NCI-H1092 treated with DMSO at 0.1 percent for 48 hours (cell line): ENCODE measurements at places on chromosomes 1 and 21.

DNA sequence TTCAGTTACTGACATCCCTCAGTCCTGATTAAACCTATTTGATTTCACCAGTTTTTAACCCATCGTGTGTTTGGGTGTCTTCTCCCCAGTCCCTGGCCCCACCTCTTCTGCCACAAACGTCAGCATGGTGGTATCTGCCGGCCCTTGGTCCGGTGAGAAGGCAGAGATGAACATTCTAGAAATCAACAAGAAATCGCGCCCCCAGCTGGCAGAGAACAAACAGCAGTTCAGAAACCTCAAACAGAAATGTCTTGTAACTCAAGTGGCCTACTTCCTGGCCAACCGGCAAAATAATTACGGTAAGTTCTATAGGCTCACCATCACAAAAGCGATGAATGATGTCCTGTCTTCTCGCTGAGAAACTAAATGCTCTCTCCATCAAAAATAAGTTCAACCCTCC lies 28.7 kb downstream of the NBPF3 start:
- no peak for DNase-seq

- no peak for DNase-seq
Observed at GRCh38 chr1:176987016-176987415, 177.5 kb downstream of the ASTN1 start.

DNA sequence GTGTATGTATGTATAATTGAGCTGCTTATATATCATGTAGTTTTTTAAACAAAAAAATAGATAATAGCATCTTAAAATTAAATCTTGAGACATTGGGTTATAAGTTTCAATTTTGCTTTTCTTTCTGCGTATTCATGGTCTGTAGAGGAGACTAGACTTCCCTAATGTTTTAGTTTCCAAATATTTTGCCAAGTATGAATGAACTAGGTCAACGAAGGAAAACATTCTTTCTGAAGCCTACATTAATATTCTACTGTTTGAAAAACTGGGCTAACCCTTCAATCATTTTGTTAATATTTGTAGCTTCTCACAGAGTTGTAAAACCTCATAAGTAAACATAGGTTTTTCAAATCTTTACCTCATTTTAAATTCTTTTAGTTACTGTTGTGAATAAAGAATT lies 592.7 kb downstream of the USP25 start:
- no peak for DNase-seq

DNA sequence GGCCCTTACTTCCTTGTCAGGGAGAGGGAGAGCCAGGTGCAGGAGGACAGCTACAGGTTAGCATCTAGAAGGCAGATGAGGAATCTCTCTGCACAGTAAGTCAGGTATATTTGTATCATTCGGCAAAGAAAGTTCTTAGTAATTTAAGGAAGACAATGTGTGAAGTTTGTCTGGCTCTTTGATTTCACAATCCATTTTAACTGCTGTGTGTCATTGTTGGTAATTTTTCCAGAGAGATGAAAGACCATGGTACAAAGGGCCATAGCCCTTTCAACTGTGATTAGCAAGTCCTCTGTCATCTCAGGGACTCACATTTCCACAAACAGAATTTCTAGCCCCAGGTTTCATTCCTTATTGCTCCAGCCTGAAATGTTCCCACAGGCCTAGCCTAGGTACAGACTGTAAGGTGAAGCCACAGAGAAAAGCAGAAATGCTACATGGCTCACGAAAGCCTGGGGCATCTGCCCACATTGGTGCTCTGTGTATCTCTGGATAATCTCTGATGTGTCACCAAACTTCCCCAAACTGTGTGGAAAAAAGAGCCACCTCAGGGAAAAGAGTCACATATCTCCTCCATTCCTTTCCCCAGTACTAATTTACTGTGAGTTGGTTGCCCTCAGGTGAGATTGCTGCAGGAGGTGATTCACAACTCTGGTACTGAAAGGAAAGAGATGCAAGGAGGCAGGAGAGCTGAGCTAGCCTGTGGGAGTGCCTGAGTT lies 70.6 kb downstream of the SYT6 start:
- no peak for DNase-seq

DNA sequence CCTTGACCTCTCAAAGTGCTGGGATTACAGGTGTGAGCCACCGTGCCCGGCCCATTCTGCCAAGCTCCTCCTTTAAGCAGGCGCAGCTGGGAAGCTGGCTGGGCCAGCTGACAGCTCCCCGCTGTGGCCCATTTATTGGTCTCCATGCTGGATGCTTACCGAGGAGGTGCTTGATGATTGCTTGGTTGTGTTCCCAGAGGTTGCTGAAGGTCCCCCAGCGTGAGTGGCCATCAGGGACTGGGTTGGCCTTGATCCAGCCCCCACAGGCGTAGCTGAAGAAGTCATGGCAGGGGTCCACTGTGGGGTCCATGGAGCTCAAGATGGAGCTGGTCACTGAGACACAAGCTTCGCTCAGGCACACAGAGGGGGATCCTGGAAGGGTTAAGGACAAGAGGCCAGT lies 17.7 kb downstream of the ECE1 start:
- DNase-seq: peak; percentile 33

DNA sequence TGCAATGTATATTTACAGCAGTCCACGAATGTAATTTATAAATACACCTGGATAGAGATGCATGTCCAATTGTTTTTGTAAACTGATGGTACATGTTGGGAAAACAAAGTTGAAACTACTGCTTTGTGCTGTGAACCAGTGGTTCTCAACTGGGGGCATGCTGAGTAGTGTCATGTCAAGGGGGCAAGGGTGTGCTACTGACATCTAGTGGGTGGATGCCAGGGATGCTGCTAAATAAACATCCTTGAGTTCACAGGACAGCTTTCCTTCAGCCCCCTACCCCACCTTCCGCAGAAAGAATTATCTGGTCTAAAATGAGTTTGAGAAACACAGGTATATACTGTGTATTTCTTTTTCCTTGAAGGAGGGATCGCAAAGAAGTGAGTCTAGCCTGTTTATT lies 95.9 kb downstream of the RASAL2 start:
- DNase-seq: no peak

- no peak for DNase-seq
Observed at GRCh38 chr1:21114431-21114830, 62.3 kb downstream of the EIF4G3 start.

GRCh38 chr1:70738624-70739023 lies 309.0 kb downstream of the PTGER3 start:
- DNase-seq: peak; percentile 67

- no peak for DNase-seq
Observed at GRCh38 chr21:31338908-31339368, 5.1 kb downstream of the TIAM1 start.

DNA sequence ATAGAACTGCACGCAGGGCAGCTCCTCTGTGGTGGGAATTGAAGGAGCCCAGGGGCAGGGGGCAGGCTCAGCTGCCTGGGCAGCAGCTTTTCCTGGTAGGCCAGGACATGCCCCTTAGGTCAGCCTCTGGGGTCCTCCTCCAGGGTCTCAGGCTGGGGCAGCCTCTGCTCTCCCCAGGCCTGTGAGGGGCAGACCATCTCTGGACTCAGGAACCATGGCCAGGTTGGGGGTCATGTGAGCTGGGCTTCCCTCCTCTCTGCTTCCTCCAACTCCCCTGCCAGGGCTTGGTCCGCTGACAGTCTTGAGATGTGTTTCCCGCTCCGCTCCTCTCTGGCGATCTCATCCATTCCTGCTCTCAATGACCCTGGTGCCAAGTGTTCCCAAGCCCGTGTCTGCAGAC lies 5.7 kb downstream of the C1orf210 start:
- no peak for DNase-seq

GRCh38 chr1:206505702-206506355 lies 1.5 kb upstream of the RASSF5 start:
- no peak for DNase-seq

DNA sequence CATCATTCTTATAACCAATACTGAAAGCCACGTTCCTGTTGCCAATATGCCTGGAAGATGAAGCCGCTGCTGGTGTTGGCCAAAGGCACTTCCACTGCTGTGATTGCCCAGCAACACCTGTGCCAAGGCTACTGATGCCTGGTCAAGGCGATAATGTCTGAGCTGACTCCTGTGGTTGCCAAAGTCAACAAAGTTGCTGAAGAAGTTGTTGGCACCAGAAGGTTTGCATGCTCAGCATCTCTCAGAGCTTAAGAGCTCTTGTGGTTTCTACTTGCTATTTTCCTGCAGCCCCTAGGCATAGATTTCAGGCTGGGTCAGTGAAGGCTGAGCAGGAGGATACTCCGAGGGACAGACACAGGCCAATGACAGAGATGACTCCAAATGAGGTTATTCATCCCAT lies 63.4 kb upstream of the RAB3GAP2 start:
- peak; percentile 69 for DNase-seq

DNA sequence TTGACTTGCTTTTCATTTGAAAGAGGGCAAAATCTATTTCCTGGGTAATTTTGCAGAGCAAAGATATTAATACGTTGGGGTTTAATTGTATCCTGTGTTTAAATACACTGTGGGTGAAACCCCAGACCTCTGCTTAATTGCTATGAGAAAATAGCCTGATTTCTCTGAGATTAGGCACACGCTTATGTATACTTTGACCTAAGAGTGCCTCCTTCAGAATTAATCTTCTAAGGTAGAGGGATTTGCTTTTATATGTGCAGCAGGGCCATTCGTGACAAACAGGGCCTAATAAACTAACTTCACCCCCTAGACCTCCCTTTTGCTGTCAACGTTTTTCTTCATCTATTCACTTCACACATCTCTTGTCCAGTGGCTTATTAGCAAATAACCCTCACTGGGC lies 216.9 kb upstream of the ADGRL2 start:
- DNase-seq: no peak

- DNase-seq: peak; percentile 25
Observed at GRCh38 chr21:34691390-34692032, 22.7 kb downstream of the CLIC6 start.

DNA sequence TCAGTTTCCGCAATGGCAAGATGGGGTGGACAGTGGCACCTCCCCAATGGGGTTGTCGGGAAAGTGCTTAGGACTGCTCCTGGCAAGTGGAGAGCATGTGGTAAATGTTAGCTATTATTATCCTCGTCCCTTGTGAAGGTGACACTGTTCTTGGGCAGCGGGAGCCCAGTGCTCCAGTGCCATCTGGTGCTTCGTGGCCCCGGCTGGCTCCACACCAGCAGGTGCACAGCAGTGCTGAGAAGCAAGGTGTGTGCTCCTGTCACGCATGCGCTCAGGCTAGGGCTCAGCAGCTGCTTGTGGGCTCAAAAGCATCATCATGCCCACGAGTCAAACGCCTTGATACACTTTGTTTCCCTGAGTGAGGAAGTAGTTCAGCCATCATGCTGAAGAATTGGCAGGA lies 24.9 kb upstream of the KCNC4 start:
- DNase-seq: peak; percentile 52

DNA sequence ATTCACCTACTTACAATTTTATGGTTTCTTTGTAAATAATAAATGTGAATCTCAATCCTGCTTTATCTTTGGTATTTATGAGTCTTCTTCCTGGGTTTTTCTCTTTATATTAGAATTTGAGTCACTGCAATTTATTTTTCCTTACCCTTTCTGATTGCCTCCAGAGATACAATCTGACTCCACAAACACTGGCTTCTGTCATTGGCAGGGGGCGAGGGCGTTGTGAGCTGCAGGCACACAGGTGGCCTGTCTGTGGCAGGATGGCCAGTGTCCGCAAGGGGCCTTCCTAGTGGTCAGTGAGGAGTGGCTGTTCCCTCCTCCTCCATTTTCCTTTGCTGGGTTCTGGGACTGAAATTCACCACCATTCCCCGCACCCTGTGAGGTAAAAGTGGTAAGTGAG lies 2.0 kb upstream of the MTARC1 start:
- DNase-seq: no peak

DNA sequence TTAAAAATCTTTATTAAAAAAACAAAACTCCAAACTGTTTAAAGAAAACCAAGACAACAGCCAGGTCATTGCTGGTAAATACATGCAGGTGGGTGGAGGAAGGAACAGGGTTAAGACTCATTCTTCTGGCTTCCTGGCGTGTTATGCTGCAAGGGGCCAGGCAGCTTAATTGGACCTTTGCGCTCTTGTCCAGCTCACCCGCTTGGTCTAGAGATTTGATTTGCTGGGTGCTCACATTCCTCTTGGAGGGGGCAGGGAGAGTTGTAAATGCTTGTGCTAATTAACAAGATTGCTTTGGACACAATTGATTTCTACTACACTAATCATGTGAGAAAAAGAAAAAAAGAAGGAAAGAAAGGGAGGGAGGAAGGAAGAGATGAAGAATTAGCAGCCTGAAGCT lies 10.5 kb downstream of the CEP104 start:
- DNase-seq: no peak
